NCI-H1694 (cell line): ENCODE measurements at places on chromosomes 7 and 10.

DNA sequence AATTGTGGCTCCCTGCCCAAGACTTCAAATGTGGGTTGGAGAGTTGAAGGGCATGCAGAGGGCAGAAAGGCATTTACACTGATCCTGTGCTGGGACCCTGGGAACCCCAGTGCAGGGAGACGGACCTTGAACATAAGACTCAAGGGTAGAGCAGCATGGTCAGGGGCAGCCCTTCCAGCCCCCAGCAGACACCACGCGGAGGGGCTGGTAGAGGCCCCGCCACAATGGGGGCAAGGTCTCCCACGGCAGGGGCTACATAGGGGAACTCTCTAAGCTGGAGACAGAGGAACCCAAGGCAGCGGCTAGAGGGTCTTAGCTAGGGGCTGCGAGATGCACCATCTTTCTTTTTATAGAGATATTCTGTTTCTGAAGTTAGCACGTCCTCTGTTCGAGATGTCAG lies 45.2 kb upstream of the EBF3 start:
- no peak for DNase-seq

- DNase-seq = no peak
Measured at GRCh38 chr7:105768898-105769507, 107.4 kb downstream of the ATXN7L1 start.

DNA sequence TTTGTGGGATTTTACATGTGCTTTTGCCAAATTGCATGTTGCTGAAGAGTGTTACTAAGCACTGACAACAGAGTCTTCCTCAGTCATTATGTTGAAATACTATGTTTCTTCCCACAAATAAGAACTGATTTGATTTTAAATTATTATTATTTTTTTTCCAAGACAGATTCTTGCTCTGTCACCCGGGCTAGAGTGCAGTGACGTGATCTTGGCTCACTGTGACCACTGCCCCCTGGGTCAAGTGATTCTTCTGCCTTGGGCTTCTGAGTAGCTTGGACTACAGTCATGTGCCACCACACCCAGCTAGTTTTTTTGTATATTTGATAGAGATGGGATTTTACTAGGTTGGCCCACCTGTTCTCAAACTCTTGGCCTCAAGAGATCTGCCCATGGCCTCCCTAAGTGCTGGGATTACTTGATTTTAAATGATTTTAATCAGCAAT lies 42.3 kb downstream of the MINPP1 start:
- no peak for DNase-seq

DNA sequence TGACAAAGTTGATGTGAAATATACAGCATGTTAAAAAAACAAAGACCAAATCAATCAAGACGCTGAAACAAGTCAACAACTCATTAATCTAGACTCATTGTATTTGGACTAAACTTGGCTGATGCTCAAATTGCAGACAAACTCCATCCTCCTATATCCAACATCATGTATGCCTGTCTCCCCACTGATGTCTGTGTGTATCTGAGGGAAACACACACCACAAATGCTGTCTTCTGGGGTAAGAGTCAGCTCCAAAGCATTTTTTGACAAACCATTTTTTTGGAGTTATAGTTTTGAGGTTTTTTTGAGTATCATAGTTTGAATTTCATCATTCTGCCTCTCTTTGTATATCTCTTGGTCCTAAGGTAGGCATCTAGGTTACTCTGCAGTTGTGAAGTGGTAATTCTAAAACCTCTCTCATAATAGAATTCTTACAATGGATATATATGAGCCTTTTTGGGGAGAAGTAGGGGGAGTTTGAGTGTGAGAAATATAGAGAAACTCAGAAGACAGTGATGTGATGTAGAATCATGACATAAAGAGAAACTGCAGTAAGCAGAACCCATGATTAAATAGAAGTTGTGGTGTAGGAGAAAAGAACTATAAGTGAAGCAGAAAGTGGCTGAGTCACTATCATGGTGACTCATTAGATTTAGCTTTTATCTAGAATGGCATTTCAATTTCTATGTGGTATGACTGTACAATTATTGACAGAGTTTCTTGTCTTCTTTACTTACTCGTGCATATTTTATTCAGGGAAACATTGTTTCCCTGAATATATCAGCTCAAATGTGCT lies 1531.1 kb upstream of the LRRTM3 start:
- no peak for DNase-seq

- no peak for DNase-seq
Measured at GRCh38 chr10:89659143-89660131, 14.4 kb upstream of the PANK1 start.

DNA sequence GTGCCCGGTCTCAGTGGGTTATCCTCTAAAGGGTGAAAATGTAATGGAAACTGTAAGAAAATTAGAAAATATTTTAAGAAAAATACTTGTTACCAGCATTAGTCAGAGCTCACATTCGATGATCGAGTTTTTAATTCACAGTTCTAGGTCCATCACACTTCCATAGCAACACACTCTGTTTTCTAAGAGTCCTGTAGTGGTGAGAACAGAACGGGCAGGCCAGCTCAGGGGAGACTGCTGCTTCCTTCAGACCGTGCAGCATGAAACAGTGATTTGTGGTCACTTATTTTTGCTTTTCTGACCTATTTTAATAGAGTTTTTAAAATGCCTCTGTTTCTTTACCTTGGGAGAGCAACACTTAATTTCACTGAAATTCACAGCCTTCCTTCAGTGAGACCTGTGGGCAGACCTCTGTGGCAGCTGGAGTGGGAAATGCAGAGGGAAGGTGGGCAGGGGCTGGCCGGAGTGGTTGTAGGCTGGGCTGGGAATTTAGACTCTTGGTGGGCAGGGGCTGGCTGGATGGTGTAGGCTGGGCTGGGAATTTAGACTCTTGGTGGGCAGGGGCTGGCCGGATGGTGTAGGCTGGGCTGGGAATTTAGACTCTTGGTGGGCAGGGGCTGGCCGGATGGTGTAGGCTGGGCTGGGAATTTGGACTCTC lies 1.5 kb downstream of the SUN1 start:
- DNase-seq = no peak

DNA sequence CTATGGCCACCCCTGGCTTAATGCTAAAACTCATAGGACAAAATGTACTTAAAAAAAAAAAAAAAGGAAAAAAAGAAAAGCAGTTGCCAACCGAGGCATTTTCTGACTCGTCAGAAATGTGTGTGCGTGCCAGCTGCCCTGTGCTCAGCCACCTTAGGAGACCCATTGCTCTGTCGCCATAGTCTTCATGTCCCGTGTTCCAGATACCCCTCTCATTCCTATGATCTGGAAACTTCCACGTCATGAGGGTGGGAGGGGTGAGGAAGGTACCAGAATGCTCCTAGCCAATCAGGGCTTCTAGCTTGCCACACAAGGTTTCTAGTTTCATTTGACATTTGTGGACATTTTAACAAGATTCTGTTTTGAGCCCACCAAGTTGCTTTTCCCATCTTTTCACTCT lies 212.9 kb downstream of the TCF7L2 start:
- no peak for DNase-seq

- no peak for DNase-seq
Measured at GRCh38 chr10:119459681-119460340, 82.7 kb downstream of the RGS10 start.

DNA sequence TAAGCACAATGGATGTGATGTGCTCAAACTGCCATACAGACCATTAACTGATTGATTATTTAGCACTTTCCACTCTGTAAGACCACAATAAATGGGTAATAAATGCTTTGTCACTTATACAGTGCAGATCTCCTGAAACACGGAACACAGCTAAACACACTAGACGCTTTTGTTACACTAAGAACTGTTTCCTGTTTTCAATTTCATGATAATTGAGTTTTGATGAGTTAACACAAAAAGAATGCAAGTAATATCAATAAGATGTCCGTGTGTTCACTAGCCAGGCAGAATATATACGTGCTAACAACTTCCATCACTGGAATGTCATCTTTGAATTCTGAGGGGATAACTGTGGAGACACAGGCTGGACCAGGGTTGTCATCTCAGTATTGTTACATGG lies 178.8 kb downstream of the SKAP2 start:
- DNase-seq = no peak

DNA sequence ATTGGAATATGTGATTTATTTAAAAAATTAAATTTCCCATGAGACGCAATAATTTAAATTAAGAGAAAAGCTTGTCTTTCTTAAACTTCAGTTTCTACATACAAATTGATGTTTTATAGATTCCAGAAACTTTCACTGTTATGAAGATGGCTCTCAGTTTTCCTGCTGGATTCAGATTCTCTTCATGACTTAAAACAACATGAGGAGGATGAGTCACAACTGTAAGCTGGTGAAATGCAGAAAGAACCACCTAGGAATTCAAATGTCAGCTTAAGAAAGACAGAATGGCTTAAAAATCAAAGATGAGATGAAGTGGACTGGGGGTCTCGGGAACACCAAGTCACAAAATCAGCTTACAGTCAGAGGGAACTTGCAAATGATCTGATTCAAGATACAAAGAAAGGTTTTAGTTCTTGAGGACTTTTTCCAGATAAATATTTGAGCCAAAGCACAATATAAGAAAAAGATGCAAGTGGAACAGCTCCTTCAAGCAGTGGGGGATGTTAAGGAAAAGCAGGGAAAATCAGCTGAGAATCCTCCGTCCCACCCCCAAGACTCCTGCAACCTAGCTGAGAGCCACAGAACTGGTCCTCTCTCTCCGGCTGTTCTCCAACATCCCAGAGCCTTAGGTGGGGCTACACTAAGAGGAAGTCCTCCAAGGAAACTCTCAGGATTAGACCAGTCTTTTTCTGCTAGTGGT lies 279.8 kb downstream of the KCNMA1 start:
- no peak for DNase-seq

- no peak for DNase-seq
Measured at GRCh38 chr10:71221586-71222202, 9.3 kb downstream of the UNC5B start.

DNA sequence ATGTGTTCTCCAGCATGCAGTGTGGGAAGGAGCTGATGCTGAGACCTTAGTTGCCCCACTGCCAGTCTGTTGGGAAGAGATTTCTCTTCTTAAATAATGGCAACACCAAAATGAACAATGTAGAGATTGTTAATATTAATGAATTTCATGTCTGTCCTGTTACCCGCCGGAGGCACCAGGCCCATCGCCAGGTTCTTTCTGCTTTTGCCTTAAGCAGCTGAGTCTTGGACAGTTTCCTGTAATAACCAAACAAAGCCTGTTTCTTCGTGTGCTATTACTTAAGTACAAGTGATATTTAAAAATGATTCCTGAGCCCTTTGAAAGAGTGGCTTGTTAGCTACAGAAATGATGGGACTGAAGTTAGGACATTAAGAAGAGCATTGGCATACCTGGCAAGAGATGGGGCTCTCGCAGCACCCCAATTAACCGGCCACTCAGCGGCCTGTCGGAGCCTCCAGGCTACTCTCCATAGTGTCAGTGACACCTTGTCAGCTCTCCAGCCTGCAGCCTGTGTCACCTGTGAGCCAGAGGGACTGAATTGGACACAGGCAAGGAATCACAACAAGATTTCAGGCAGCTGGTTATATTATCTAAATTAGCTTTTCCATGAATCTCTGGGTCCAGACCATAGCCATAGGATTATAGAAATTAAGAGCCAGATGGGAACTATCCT lies 142.0 kb downstream of the CELF2 start:
- DNase-seq = no peak

GRCh38 chr7:110592557-110592956 lies 498.4 kb upstream of the LRRN3 start:
- no peak for DNase-seq

DNA sequence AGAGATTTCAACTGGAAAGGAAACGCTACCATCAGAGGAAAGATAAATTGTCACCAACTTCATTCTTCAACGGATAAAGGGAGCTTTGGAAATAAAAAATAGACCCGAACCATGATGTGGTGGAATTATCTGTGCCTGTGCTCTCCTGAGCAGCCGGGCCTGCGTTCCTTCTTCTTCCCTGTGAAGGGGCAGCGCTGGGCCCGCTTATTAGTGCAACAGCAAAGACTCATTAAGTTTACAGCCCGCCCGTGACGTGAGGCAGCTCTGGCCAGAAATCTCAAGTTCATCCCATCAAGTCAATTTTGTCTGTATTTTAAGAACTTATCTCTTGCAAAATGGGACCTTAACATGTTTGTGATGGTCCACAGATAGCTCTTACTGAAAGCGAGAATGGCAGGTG lies 193.7 kb downstream of the ADARB2 start:
- no peak for DNase-seq

- DNase-seq = no peak
Measured at GRCh38 chr7:34070511-34071323, 165.4 kb downstream of the BMPER start.

GRCh38 chr7:90005836-90006235 lies 148.4 kb upstream of the STEAP1 start:
- DNase-seq = peak; percentile 16

DNA sequence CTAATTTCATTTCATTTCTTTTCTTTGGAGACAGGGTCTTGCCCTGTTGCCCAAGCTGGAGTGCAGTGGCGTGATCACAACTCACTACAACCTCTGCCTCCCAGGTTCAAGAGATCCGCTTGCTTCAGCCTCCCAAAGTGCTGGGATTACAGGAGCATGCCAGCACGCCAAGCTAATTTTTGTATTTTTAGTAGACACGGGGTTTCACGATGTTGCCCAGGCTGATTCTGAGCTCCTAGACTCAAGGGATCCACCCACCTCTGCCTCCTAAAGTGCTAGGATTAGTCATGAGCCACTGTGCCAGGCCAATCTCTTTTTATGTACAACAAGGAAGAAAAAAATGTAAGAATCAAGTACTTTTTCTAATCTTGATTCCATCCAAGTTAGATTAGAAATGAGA lies 10.7 kb upstream of the KMT2E start:
- no peak for DNase-seq

DNA sequence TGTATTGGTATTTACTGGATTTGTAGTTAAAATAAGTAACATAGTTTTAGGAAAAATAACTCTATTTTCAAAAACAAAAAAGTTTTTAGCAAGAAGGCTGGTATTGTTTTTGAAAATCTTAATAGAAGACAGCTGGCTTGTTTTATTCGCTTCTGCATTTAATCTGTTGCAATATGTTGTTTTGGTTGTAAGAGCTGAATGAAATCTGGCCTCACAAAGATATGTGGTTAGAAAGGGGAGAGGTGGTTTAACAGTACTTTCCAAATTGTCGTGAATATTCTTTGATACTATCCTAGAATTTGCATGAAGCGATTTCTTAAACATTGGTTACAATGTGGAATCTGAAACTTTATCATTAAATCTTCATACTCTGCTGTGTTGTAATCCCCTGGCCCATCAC lies 355.9 kb upstream of the FZD8 start:
- peak; percentile 51 for DNase-seq

- DNase-seq = peak; percentile 78
Measured at GRCh38 chr7:80941208-80941758, 22.4 kb upstream of the SEMA3C start.
